ENCODE measurements at places on chromosomes 3 and 15.

DNA sequence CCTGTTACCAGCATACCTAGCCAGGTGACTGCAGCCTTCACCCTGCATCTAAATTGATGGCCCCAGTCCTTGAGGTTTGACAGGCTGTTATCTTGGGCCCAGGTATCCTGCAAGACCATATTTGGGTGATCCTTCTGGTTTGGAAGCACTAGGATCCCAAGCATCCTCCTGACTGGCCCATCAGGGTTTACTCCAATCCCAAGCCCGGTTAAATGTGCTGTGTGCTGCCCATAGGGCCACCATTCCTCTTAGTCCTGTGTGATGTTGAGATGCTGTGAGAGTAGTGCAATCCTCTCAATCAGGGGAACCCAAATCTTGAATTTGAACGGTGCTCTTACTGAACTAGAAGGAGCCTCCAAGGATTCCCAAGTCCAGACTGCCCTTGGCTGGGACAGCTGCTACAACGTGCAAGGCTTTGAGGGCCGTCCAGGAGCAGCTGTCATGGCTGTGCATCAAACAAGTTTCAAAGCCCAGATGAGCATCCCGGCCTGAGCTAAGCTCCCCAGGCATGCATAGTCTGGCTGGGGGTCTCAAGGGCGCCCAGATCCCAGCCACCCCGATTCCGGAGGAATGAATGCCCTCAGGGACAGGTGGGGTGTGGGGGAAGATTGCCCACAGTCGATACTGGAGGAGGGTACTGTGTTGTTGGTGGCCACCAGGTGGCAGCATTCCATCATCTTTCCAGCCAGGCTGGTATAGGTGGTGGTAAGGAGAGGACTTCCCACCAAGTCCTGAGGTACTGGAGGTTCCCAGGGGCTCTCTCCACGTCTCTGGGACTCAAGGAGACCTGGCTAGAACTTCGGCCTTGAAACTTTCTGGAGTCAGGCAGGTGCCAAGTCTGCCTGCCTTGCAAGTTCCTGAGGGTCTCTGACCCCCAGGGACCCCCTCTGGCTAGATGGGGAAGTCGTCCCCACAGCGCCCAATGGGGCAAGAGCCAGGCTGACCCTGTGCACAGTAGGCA is 32.6 kb downstream of the RBM5 start:
- DNase-seq: peak; percentile 16

DNA sequence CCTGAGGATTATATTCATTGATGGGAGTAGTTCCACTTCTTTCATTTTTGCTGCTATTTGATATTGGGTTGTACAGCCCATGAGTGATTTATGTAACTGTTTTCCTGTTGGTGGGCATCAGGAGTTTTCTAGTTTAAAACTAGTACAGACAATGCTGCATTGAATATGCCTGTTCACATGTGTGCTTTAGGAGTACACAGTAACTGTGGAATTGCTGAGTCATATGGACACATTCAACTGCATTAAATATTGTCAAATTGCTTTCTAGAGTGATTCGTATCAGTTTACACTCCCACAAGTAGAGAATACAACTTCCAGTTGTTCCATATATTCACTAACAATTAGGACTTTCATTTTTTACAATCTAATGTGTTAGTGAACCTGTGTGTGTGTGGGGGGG is 59.8 kb upstream of the THSD4 start:
- DNase-seq: no peak

- DNase-seq: peak; percentile 15
These were observed 509.1 kb downstream of the SHQ1 start for GRCh38 chr3:72338942-72339669.

DNA sequence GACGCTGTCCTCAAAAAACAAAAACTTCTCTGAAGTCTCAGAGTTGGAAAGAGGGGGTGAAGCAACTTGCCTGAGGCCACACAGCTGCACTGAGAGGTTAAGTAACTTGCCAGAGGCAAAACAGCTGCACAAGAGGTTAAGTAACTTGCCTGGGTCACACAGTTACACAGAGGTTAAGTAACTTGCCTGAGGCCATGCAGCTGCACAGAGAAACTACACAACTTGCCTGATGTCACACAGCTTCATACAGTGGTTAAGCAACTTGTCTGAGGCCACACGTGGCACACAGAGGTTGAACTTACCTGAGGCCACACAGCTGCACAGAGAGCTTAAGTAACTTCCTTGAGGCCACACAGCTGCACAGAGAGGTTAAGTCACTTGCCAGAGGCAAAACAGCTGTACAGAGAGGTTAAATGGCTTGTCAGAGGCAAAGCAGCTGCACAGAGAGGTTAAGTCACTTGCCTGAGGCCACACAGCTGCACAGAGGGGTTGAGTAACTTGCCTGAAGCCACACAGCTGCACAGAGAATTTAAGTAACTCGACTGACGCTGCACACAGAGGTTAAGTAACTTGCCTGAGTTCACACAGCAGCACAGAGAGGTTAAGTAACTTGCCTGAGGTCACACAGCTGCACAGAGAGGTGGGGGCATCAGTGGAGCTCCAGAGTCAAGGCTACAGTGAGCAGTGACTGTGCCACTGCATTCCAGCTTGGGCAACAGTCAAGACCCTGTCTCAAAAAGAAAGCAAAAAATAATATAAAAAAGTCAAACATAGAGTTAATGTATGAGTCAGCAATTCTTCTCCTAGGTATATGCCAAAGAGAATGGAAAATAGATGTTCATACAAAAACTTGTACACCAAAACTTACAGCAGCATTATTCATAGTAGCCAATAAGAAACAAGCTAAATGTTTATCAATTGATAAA is 12.0 kb upstream of the ACAD9 start:
- DNase-seq: no peak

DNA sequence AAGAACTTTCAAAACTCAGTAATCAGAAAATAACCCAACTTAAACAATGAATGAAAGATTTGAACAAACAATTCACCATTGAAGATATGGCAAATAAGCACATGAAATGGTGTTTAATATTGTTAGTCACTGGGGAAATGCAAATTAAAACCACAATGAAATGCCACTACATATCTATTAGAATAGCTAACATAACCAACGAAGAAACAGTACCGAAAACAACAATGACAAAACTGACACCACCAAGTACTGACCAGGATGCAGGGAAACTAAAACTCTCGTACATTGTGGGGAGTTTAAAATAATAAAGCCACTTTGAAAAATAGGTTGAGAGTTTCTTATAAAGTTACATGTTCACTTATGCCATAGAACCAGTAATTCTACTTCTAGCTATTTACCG is 69.1 kb downstream of the KBTBD8 start:
- DNase-seq: no peak

GRCh38 chr15:39747326-39747725 is 35.3 kb downstream of the FSIP1 start:
- no peak for DNase-seq

GRCh38 chr15:38843051-38843501 is 278.5 kb upstream of the RASGRP1 start:
- DNase-seq: no peak

DNA sequence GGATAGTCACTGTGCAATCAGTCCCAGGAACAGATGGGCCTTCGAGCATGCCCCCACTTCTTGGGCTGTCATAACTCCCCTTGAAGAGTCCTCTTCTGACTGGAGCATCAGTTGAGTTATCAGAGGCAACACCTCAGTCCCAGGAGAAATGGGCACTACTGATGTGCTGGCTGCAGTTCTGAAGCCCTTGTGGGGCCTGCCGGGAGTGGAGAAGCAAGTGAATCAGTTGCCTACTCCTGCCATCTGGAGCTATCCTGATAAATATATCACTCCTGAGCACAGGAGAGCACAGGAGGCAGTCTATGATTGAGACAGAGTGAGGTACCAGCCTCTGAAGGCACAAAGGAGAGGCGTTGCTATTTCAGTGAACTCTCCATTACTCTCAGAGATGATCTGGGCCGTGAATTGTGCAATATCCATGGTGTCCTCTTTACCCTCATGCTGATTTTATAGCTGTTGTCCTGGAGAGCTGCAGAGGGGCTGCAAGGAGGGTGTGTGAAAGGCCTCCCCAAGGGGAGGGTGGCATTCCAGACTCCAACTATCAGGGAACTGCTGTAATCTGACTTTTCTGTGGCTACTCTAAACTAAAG is 344.2 kb upstream of the ROPN1 start:
- DNase-seq: no peak

GRCh38 chr15:57526076-57526475 is 65.6 kb upstream of the MYZAP start:
- no peak for DNase-seq

GRCh38 chr15:24848050-24848449 is 106.7 kb upstream of the SNRPN start:
- DNase-seq: no peak

DNA sequence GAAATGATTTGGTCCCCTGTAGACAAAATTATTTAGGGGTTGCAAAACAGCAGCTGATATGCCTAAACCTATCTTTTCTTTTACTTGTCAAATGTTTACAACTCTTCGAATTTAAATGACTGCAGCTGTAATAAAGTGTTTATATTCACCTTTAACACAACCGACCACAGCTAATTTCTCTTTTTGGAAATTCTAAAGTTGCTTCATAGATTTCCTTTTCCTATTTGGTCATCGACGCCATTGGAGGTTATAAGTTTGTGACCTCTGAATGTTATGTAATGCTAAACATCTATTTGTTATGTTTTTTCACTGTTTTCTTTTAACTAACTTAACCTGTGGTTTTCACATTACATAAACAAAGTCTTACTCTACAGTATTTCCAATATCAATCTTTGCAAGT is 1094.9 kb upstream of the EPHA6 start:
- DNase-seq: no peak
